Cerebellum (tissue), 4 donors: ENCODE measurements at places on chromosomes 6 and 20. TPM values are rescaled to one million over a fixed set of nuclear protein-coding genes. Genes with fewer than 3 reads are reported as not detected.

The MDFI gene
- total RNA-seq: 51.2 TPM

- DNase-seq: no peak
Observed at GRCh38 chr6:3090013-3090412, 21.7 kb downstream of the RIPK1 start.

- DNase-seq: no peak
Observed at GRCh38 chr6:21386744-21387143, 206.8 kb upstream of the SOX4 start.

The ACAT2 gene
- 28.2 TPM for total RNA-seq

The RIPK1 gene
- 8.0 TPM for total RNA-seq

The TNF gene
- 0.18 TPM for total RNA-seq

The CLPSL2 gene
- total RNA-seq: not detected

- no peak for DNase-seq
Observed at GRCh38 chr20:19079536-19080299, 132.7 kb upstream of the SLC24A3 start.

The ORC3 gene
- total RNA-seq: 52.4 TPM

- no peak for DNase-seq
Observed at GRCh38 chr6:147434516-147434915, 74.0 kb upstream of the SAMD5 start.
